ENCODE measurements at places on chromosomes 5 and 9.

- DNase-seq, result no peak
Measured at GRCh38 chr5:149886692-149887470, 57.7 kb downstream of the PDE6A start.

- DNase-seq, result no peak
Measured at GRCh38 chr9:117779760-117780159, 75.6 kb downstream of the TLR4 start.

- no peak for DNase-seq
Measured at GRCh38 chr5:142122121-142122520, 13.5 kb downstream of the NDFIP1 start.

- DNase-seq, result no peak
Measured at GRCh38 chr5:39063037-39063436, 11.2 kb downstream of the RICTOR start.

DNA sequence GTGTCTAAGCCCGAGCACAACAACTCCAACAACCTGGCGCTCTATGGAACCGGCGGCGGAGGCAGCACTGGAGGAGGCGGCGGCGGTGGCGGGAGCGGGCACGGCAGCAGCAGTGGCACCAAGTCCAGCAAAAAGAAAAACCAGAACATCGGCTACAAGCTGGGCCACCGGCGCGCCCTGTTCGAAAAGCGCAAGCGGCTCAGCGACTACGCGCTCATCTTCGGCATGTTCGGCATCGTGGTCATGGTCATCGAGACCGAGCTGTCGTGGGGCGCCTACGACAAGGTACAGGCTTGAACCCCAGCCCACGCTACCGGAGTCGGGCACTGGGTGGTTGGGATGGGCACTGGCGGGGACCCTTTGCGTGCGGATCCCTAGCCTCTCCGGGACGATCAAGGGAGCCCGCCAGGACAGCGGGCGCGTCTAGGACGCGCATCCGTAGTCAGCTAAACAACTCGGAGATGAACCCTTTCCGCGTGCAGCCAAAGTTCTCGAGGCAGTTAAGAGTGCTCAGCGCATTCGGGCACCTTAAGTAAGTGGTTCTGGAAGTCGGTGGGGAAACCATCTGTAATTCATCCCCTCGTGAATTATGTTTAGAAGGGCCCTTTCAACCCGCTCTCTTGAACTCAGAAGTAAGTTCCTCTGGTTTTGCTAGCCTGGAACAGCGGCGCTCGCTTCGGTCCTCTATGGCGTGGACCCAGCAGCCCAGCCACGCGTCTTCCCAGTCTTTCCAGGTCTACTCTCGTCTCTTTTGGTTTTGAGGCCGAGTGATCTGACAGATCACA, 1.3 kb downstream of the KCNN2 start:
- DNase-seq, result no peak

DNA sequence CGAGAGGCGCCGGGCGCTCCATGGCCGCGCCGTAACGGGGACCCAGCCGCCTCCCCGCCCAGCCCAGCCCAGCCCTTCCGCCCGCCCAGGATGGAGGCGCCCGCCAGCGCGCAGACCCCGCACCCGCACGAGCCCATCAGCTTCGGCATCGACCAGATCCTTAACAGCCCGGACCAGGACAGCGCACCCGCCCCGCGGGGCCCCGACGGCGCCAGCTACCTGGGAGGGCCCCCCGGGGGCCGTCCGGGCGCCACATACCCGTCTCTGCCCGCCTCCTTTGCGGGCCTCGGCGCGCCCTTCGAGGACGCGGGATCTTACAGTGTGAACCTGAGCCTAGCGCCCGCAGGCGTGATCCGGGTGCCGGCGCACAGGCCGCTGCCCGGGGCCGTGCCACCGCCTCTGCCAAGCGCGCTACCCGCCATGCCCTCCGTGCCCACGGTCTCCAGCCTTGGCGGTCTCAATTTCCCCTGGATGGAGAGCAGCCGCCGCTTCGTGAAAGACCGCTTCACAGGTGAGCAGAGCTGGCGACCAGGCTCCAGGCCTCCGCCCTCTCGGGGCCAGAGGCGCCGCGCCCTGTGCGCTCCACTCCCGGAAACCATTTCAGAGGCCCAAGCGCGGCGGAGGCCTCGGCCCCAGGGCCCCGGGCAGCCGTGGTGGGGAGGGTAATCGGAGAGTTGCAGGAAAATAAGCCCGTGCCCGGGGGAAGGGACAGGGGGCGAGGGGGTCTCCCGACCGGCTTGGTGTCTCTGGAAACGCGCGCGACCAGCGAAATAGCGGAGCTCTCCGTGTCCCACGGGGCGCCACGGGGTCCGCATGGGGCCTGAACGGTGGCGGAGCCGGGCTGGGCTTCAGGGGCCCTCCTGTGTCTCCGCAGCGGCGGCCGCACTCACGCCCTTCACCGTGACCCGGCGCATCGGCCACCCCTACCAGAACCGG, 496 bp downstream of the TLX3 start:
- no peak for DNase-seq

DNA sequence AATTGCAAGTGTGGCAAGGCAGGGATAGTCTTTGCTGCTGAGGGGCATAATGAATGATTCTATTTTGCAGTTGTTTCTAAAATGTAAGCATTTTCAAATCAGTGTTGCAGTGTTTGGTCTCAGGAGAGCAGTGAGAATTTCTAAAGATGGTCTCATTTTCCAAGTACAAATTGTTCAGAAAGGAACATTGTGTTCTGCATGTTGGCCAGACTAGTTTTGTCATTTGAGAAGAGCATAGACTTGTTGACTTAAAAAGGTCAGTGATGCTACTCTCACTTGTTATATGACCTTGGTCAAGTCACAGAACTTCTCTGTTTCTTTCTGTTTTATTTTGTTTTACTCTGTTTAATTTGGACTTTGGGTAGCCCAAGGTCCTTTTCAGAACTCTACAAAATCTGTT, 344.6 kb downstream of the OSTF1 start:
- no peak for DNase-seq
